ENCODE measurements at places on chromosomes 6 and 20. TPM values are rescaled to one million over a fixed set of nuclear protein-coding genes. Genes with fewer than 3 reads are reported as not detected.

SLC17A1 gene
- polyA plus RNA-seq = not detected

SDC4 gene
- polyA plus RNA-seq = 1.2 TPM

EPB41L2 gene
- 3.3 TPM for polyA plus RNA-seq

PTK6 gene
- polyA plus RNA-seq = 0.31 TPM

DNA sequence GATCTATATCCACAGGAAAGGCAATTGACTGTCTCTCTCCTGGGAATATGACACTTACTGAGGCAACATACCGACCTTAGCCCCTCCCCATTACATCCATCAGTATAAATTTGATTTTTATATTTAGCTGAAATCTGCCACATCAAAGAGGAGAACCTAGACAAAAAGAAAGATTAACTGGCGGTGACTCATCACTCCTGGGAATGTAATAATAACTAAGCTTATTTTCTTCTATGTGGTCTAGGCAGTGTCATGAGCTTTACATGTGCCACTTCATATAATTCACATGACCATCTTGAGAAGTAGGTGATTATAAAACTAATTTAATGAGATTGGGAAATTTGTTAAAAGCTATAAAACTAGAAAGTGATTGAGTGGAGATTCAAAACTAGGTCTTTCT lies 520.0 kb upstream of the HS3ST5 start:
- no peaks in the 10 kb centered on the region for H3K4me1 ChIP-seq
- H3K27ac ChIP-seq = no peak overlapping the region
- no peak for DNase-seq

GRCh38 chr6:143594647-143595046 lies 83.1 kb upstream of the PHACTR2 start:
- no peaks in the 10 kb centered on the region for H3K36me3 ChIP-seq
- no peak for DNase-seq
- no peak overlapping the region for H3K4me3 ChIP-seq
- H3K27me3 ChIP-seq = no peaks in the 10 kb centered on the region

- no peaks in the 10 kb centered on the region for H3K27me3 ChIP-seq
- H3K27ac ChIP-seq = no peak overlapping the region
- no peak for DNase-seq
- peaks cover 6% of the 10 kb centered on the region for H3K36me3 ChIP-seq
These were observed 11.0 kb downstream of the ADA start for GRCh38 chr20:44640522-44640921.

DNA sequence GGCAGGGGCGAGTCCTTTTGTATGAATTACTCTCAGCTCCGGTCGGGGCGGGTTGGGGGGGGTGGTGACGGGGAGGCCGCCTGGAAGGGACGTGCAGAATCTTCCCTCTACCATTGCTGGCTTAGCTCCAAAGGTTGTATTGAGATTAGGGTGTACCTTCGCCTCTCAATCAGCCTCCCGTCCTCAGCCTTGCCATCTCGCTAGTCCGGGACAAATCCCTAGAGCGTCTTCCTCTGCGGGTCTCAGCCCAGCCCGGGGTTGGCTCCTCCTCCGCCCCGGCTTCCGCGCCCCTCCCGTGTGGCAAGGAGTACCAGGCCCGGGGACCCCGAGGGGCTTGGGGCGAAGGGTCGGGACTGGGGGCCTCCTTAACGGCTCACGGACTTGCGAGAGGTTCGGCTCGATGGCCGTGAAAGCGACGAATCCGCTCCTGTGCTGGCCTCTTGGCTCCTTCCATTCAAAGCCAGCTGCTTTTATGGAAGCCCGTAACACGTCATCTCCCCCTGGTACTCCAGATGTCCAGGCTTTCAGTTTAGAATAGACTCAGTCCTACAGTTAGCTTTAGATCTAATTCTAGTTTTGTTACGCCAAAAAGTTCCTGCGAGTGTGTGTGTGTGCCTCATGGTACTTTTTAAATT lies 636 bp upstream of the EEF1A1 start:
- H3K27me3 ChIP-seq = no peaks in the 10 kb centered on the region
- no peak for DNase-seq
- H3K4me3 ChIP-seq = peak overlapping the region; percentile 68
- H3K4me1 ChIP-seq = peaks cover 54% of the 10 kb centered on the region

GRCh38 chr6:128929869-128930268 lies 46.9 kb downstream of the LAMA2 start:
- no peak overlapping the region for H3K4me3 ChIP-seq
- H3K27me3 ChIP-seq = no peaks in the 10 kb centered on the region
- H3K36me3 ChIP-seq = no peaks in the 10 kb centered on the region
- H3K27ac ChIP-seq = no peak overlapping the region

- no peak for DNase-seq
- no peaks in the 10 kb centered on the region for H3K27me3 ChIP-seq
- H3K36me3 ChIP-seq = peaks cover 28% of the 10 kb centered on the region
- H3K4me3 ChIP-seq = no peak overlapping the region
These were observed 10.7 kb downstream of the SOD2 start for GRCh38 chr6:159682295-159682694.

DNA sequence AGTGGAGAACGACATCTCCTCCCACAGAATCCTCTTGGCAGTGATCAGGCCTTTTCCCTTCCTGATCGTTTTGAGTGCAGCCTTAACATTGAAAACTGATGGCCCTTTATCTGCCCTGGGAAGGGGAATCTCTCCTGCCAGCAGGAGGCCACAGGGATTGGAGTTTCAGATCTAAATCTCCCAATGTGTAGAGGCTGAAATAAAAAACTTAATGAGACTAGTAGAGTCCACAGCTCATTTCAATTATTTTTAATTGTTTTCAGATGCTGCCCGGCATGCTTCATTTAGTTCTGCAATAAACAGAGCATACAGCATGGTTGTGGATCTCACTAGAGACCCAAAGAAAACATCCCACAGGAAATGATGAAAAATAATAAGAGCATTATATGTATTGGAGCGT lies 662.2 kb upstream of the HS3ST5 start:
- H3K27me3 ChIP-seq = no peaks in the 10 kb centered on the region
- DNase-seq = no peak
- H3K27ac ChIP-seq = no peak overlapping the region
- no peaks in the 10 kb centered on the region for H3K36me3 ChIP-seq
- no peak overlapping the region for H3K4me3 ChIP-seq
- no peaks in the 10 kb centered on the region for H3K4me1 ChIP-seq

DNA sequence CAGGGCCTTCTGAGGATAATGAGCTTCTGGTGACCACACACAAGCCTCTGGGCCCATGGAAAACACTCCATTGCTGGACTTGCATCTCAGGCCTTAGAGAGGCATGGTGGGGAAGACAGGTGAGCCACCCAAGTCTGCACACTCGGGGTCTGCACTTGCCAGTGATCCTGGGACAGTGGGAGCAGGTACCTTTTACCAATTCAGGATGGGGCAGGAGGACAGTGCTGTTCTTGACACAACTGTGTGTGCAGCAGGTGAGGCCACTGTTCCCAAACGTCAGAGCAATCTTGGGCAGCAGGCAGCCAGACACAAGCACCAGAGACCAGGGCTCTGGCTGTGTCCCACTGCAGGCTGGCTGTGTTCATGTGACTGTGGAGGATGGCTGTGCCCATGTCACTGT lies 221.3 kb downstream of the ERMARD start:
- no peak for DNase-seq
- no peak overlapping the region for H3K4me3 ChIP-seq
- no peaks in the 10 kb centered on the region for H3K36me3 ChIP-seq
- H3K4me1 ChIP-seq = no peaks in the 10 kb centered on the region
- H3K27me3 ChIP-seq = no peaks in the 10 kb centered on the region
- H3K27ac ChIP-seq = no peak overlapping the region

GRCh38 chr6:136439514-136440190 lies 110.6 kb downstream of the MAP7 start:
- H3K27ac ChIP-seq = no peak overlapping the region
- H3K36me3 ChIP-seq = no peaks in the 10 kb centered on the region
- H3K4me3 ChIP-seq = no peak overlapping the region
- H3K4me1 ChIP-seq = no peaks in the 10 kb centered on the region

GRCh38 chr6:19268117-19268516 lies 569.1 kb upstream of the ID4 start:
- no peaks in the 10 kb centered on the region for H3K36me3 ChIP-seq
- DNase-seq = no peak
- no peak overlapping the region for H3K4me3 ChIP-seq
- no peaks in the 10 kb centered on the region for H3K4me1 ChIP-seq
- no peaks in the 10 kb centered on the region for H3K27me3 ChIP-seq

DNA sequence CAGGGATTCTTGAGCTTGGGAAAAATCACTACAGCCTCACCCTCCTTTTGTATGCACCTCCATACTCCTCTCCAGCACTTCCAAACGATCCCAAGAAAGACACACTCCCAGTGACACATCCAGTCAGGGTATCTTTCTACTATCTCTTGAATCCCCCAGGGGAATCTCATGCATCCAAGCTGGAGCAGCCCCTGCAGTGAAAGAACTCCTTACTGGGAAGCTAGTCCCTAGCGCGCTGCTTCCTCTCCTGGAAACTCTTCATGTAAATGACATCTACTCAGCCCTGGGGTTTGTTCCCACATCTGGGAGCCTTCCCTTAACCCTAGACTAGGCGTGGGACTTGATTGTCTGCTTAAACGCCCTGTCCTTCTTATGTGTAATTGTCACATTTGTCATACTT lies 329.1 kb upstream of the QKI start:
- no peaks in the 10 kb centered on the region for H3K27me3 ChIP-seq
- H3K4me1 ChIP-seq = no peaks in the 10 kb centered on the region
- H3K27ac ChIP-seq = no peak overlapping the region
- no peak overlapping the region for H3K4me3 ChIP-seq

GRCh38 chr6:90088009-90088408 lies 193.7 kb downstream of the GJA10 start:
- no peaks in the 10 kb centered on the region for H3K36me3 ChIP-seq
- H3K27ac ChIP-seq = no peak overlapping the region
- no peaks in the 10 kb centered on the region for H3K27me3 ChIP-seq
- H3K4me3 ChIP-seq = no peak overlapping the region
- no peak for DNase-seq

- no peaks in the 10 kb centered on the region for H3K27me3 ChIP-seq
- H3K4me1 ChIP-seq = no peaks in the 10 kb centered on the region
- H3K36me3 ChIP-seq = peaks cover 10% of the 10 kb centered on the region
These were observed 107.4 kb downstream of the RPP40 start for GRCh38 chr6:4896401-4896800.

Data from CD4-positive, alpha-beta memory T cell (primary cell).